Brain pericyte (primary cell): ENCODE measurements at places on chromosomes 4 and X.

DNA sequence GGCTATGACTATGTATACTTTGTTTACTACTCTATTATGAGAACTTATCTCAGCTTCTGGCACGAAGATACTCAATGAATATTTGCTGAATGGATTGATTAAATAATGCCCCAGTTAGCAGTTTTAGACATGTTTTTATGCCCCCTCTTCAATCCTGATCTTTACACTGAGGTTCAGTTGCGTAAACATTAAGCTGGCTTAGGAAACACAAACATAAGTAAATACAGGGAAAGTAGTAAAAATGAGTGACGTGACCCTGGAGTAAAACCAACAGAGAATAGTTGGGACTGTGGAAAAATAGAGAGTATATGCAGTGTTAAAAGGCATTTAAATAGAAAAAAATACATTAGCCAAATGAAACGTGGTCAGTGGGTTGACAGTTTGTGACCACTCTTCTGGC lies 387.0 kb upstream of the ACTRT1 start:
- DNase-seq, result no peak

DNA sequence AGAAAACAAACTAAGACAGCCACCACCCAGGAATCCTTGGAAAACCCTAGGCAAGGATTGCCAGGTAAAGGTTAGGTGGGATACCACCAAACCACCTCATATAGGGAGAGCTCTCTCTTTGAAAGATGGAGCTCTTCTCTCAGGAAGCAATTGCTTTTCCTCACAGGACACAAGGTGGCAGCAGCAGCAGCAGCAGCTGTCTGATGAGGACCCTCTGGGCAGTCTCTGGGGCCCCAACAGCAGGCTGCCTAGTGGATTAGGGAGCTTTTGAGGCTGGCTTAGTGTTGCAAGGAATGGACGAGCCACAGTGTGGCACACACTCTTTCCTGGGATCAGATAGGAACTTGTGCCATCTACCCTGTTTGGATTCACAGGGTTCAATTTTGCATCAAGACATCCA lies 41.4 kb upstream of the CHRDL1 start:
- DNase-seq, result no peak

DNA sequence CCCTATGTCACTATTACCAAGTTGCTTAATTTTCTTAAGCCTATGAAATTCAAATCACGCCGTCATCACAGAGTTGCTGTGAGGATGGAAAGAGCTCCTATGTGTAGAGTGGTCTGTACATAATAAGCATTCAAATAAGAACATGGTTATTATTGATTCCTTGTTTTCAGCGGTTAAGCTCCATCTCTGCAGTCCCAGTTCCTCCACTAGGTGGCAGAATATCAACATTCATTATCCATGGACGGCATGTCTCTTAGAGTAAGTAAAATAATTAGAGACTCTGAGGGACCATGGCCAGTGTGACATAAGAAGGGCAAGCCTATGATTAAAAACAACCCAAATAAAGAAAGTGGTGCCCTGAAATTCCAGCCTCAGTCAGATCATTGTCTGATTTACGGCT lies 132.5 kb upstream of the NHS start:
- peak; percentile 13 for DNase-seq

DNA sequence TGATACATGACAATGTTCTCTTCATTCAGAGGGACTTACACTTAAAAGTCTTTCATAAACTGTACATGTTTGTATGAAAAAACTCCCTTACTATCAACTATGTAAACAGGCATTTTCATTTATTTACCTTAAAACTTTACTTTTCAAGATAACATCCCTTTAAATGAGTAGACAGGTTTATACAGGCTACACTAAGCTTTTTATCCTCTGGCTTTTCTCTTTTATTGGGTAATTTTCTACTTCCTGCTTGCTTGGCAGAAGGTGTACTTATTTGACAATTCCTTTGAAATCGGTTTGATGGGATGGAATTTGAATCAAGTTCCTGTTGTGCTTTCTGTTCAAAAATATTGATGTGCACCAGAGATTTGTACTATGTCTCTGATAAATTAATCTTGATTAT lies 81.4 kb downstream of the PTPN13 start:
- DNase-seq, result no peak

DNA sequence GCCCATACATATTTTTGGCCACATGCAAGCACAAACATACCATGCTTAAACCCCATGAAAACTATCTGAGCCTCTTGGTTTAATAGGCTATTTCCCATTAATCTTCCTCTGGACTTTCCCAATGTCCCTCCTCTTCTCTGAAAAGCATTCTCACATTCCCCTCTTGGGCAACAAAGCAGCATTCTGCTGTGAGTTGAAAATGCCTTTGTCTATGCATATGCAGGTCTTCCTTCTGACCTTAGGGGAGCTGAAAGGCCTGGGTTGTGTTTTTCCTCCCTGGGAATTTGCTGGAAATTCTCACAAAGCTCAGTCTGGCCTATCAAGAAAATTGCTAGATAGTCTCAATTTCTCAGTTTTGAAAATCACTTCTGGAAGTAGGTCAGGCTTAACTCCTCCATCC lies 4.2 kb downstream of the VSIG4 start:
- no peak for DNase-seq

DNA sequence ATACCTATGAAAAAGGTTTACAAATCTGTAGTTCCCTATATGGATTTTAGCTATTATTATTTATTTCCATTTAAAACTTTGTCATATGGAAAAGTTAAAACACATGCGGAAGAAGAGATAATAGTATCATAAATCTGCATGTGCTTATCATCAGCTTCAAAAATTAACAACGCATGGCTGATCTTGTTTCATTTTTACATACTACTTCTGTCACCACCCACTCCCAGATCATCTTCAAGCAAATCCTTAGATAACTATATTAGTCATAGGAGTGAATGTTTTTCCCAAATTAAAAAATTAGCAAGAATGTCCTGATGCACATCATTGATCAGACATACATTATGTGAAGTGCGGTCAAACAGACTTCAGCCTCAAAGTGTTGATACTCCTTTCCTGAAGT lies 24.6 kb upstream of the MOB1B start:
- DNase-seq, result no peak

- no peak for DNase-seq
These were observed 784 bp downstream of the MAP7D3 start for GRCh38 chrX:136250191-136251040.

GRCh38 chr4:173698557-173699262 lies 168.7 kb upstream of the HAND2 start:
- DNase-seq, result no peak

GRCh38 chr4:3670521-3671519 lies 95.4 kb upstream of the ADRA2C start:
- DNase-seq, result no peak

DNA sequence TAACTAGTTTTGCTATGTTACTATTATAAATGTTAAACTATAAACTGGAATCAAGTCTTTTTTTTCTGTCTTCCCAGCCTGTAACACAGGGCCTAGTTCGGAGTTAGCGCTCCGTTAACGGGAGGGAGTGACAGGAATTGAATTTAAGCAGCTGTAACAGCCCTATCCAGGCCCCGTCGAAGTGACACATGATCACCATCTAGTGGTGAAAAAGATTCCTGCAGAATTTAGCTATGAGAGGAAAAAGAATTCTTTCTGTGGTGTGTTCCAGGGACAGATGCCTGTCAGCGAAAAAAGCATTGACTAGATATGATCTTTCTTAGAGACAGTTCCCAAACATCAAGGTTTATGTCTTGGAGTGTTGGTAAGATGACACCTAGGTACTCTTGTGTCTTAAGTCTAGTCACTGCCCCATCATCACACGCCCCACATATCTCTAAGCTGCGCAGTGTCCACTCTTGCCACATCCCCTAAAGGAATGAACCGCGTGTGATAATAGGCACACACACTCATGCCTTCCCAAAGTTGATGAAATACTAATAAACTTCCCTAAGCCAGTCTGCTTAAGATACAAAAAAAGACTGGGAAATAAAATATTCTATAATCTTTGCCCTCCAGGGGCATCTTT lies 2.1 kb downstream of the GAB3 start:
- DNase-seq, result no peak

GRCh38 chr4:144734522-144734921 lies 88.6 kb downstream of the HHIP start:
- DNase-seq, result no peak

DNA sequence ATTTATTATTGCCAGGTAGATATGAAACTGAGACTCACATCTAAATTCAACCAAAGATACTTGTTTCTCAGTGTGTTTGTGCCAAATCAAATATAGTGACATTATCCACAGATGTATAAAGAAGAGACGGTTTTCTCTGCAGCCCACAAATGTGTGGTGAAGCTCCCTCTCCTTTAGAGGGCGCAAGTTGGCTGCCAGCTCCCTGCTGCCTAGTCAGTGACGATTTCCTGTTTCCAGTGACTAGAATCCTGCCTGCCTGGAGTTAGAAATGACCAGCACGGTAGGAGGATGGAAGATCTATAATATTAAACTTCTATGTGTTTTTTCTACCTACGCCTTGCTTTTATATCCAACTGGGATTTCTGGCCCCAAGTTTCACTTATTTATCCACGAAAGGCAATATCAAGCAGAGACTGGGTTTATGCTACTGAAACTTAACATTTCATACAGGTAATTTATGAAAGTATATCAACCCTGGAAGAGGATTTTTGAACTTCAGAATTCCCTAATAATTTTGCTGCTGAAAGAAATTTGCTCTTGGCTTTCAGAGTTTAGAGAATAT lies 1793.7 kb upstream of the TENM3 start:
- DNase-seq, result no peak

GRCh38 chrX:30930679-30931078 lies 41.6 kb upstream of the TAB3 start:
- DNase-seq, result no peak

DNA sequence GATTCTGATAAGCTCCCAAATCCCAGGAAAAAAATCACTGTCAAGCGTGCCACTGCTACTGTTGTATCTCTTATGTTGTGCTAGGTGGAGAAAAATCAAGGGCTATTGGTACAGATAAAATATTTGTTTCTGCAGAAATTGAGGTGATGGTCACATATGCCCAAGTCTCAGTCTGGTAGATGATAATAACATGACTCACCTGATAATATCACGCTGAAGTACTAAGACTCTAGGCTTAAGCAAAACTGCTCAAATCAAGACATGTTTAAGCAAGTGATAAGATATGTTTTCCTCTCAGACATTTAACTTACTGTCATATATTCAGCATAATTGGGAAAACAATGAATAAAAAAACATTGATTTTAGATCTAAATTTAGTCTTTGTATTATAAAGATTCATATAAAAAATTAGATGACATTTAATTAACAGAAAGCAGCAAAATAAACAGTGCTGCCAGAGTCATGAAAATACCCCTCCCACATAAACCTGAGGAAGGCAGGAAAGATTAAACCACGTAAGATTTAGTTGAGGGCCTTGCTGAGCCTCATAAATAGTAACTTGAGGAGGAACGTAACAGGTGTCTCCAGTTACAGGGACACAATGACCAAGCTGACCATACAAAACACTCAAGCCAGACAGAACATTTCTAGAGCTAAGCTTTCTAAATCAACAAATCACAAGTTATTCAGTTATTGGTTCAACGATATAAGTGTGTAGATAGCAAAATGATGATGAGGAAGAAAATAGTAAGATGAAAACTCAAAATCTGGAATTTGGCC lies 143.5 kb downstream of the CHM start:
- DNase-seq, result no peak

DNA sequence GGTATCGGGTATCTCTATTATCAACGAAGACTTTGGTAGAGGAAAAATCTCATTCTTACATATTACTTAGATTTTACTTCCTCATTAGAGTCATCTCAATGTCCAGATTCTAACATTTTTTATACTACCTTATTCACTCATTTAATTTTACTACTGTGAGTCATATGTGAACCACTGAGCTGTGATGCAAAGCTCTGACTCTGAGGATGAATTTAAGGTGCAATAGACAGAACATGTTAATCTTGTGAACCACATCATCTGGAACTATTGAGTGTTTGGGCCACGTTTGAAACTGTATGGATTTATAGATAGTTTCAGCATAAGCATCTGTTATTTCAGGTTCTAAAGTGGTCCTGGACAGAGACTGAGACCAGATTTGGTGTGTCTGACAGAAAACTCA lies 78.4 kb downstream of the PWWP3B start:
- DNase-seq, result no peak

DNA sequence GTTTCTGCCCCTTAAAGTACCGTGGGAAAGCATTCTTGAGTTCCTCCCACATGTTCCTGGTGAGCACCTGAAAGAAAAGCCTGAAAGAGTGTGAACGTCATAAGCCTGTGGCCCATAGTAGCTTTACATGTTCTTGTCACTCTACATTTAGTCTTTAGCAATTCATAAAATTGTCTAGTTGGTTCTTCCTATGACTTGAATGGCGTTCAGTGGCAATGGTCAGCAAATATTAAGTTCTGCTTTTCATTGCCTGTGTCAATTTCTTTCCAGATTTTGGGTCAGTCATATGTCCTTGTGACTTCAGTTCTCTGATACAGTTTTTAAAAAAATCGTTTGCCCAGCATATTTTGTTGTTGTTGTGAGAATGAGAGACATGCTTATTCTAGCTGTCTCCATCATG lies 650.0 kb upstream of the BOD1L1 start:
- DNase-seq, result no peak

GRCh38 chr4:130210864-130211263 lies 1114.9 kb downstream of the C4orf33 start:
- DNase-seq, result peak; percentile 79

- no peak for DNase-seq
These were observed 23.9 kb downstream of the UBE2K start for GRCh38 chr4:39721788-39722187.

- no peak for DNase-seq
These were observed 31.6 kb upstream of the LSM6 start for GRCh38 chr4:146143888-146144287.

- no peak for DNase-seq
These were observed 58.9 kb downstream of the TMEM154 start for GRCh38 chr4:152620915-152621314.

DNA sequence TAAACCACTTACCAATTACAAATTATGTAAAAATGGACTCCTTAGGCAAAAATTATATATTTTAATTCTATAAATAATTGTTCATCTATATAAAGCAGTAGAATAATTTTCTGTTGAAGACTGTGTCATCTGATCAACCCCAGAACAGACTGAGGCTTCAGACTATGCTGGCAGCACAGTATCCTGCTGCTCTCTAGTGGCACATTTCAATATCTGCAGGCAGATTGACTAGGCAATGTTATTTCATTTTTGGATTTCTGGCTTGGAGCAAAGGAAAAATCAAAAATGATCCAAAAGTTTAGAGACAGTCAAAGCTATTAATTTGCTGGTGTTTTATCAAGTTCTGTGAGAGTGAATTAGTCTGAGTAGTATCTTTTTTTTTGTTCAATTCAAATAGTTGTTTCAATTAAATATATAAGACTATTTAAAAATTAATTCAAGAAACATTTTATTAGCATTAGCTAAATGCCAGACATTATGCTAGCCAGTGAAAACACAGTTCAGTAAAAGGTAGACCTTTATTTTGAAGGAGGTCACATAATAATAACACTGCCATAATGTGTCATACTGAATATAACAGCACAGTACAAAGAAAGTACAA lies 21.3 kb upstream of the SULT1E1 start:
- DNase-seq, result no peak
